ENCODE measurements at places on chromosomes 7 and 10. TPM values are rescaled to one million over a fixed set of nuclear protein-coding genes. Genes with fewer than 3 reads are reported as not detected.

ANKRD1 gene
- total RNA-seq, result 1.00 TPM

ANKRD61 gene
- total RNA-seq, result 0.44 TPM

MYPN gene
- 0.25 TPM for total RNA-seq

SNCG gene
- total RNA-seq, result 7.5 TPM
